ENCODE measurements at places on chromosomes 7 and 10. TPM values are rescaled to one million over a fixed set of nuclear protein-coding genes. Genes with fewer than 3 reads are reported as not detected.

DNA sequence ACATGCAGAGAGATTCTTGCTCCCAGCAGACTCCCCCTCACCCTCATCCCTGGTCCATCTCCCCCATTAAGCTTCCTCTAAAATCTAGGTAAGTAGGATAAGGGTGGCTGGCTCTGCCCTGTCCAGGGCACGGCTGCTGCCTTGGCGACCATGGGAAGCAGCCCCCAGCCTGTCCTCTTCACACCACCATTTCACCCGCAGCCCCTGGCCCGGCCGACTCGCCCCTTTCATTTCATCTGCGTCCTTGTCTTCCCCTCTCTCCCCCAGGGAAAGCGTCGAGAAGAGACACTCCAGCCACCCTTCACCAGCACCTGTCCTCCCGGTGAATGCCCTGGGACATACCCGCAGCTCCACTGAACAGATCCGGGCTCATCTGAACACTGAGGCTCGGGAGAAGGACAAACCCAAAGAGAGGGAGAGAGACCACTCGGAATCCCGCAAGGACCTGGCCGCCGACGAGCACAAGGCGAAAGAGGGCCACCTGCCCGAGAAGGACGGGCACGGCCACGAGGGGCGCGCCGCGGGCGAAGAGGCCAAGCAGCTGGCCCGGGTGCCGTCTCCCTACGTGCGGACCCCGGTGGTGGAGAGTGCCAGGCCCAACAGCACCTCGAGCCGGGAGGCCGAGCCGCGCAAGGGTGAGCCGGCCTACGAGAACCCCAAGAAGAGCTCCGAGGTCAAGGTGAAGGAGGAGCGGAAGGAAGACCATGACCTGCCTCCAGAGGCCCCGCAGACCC, 342.3 kb upstream of the GALNT17 start:
- no peak for DNase-seq

DNA sequence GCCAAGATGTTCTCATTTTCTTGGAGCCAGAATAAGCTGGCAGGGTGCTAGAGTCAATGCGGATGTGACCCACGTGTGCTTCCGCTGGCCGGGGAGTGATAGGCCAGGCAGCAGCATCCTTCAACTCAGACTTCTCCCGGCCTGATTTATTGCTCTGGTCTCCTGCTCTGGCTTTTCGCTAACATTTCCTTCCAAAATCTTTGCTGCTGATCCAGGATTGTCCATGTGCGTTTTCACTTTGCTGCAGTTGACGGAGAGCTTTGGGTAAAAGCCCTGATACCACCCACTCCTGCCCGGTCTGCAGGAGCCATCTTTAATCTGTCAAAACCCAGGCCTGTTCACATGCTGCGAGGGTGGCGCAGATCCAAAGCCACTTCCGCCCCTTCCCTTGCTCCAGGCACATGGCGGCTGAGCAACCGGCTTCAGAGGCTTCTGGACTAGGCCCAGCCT, 106.8 kb downstream of the CYP26A1 start:
- DNase-seq, result peak; percentile 35

DNA sequence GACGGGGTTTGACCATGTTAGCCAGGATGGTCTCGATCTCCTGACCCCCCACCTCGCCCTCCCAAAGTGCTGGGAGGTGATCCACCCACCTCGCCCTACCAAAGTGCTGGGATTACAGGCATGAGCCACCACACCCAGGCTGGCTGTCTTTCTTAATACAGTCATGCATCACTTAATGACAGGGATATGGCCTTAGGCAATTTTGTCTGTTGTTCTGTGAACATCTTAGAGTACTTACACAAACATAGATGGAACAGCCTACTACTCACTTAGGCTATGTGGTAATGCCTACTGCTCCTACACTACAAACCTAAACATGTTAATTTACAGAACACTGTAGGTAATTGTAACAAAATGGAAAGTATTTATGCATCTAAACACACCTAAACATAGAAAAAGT, 106.6 kb upstream of the KCNMA1 start:
- no peak for DNase-seq

- no peak for DNase-seq
Measured at GRCh38 chr7:75985009-75985517, 9.3 kb downstream of the TMEM120A start.

- DNase-seq, result no peak
Measured at GRCh38 chr10:110498982-110499795, 1.5 kb downstream of the DUSP5 start.

DNA sequence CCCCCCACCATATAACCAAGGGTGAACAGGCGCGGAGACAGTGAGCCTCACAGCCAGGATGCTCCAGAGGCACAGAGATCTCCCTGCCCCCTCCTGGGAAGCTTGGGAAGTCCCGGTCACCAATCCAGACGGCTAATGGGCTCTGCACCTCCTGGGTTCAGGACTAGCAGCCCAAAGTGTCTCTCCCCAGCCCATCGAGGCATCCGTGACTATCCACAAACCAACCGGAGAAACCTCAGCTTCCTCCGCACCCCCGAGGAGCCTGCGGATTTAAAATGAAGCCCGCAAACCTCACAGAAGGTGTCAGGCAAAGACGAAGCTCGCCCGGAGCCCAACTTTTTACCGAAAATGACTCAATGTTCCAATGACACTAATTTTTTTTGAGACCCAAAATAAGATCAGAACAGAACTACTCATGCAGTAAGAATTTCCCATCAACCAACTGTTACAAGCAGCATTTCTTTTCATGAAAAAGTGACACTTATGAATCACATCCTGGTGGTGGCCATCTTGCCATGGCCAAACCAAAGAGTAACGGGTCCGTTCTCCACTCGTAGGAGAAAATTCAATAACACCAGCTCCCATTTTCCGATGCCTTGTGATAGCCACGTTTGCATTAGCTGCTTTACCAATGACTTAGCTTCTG, 6.0 kb downstream of the PDGFA start:
- no peak for DNase-seq

DNA sequence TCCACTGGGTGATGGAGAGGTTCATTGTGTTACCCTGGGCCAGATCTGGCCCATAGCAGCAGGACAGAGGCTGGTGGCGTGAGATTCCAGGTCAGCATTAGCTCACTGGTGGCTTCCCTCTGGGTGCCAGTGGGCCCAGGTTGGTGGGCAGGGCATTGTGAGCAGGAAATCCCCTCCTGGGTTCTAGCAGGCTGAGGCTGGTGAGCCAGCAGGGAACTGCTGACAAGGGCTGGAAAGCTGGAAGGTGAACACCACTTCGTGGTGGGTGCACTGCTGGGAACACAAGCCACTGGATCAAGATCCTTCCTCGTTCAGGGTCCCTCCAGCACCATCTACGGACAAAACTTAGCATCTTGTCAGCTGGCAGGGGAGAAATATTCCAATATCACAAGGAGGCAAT, 259.2 kb upstream of the FZD1 start:
- DNase-seq, result no peak

HHEX gene
- polyA plus RNA-seq, result 2.6 TPM

EGFR gene
- 34.0 TPM for polyA plus RNA-seq

C10orf67 gene
- polyA plus RNA-seq, result 0.10 TPM
